ENCODE measurements at places on chromosomes 6 and 20.

- DNase-seq = peak; percentile 21
These were observed 1.4 kb downstream of the AHCY start for GRCh38 chr20:34301587-34302311.

GRCh38 chr6:17577059-17577458 is 23.0 kb upstream of the FAM8A1 start:
- DNase-seq = no peak

DNA sequence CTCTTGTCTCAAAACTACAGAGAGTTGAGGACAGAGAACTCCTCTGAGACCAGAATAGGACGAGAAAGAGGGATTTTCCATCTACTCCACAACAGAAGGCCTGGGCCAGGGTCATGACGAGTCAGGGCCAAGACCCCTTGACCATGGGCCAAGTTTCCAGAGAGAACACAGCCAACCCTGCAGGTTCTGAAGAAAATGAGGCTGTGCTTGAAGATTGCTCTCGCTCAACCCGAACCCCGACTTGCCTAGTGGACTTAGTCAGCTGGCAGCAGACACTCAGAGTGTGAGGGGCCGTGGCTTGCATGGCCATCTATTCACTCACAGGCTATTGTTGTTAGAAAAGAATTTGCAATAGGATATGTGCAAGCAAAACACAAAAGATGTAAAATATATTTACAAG is 54.5 kb downstream of the TMEM242 start:
- DNase-seq = no peak

DNA sequence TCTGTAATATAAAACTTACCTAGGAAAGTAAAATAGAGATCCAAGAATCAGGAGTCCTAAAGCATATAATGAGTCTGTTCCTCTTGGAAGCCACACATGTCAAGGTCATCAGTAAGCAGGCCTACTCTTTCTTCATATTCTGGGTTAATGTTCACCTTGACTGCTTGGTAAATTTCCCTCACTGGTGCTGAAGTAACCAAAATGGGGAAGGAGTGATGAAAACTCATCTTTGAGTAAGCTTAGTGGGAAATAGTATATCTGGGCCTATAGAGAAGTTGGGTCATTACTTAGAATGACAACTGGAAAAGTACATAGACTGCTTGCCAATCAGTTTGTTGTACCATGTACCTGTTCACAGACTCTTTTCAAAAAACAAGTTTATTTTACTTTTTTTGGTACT is 6.6 kb downstream of the TSPYL4 start:
- no peak for DNase-seq

- DNase-seq = no peak
These were observed 21.5 kb downstream of the TPBG start for GRCh38 chr6:82385102-82385501.

Data from activated CD4-positive, alpha-beta T cell treated with anti-CD3 and anti-CD28 coated beads, Interleukin-2, amount 50 U/mL, for 48 hours (primary cell).